HCT116 (cell line): ENCODE measurements at places on chromosomes 13 and 19. TPM values are rescaled to one million over a fixed set of nuclear protein-coding genes. Genes with fewer than 3 reads are reported as not detected.
A peak's percentile ranks its signal among the peaks of the same experiment; 100 is the strongest.

- DNase-seq = no peak
These were observed 7.3 kb downstream of the ANGPTL4 start for GRCh38 chr19:8371011-8371804.

DNA sequence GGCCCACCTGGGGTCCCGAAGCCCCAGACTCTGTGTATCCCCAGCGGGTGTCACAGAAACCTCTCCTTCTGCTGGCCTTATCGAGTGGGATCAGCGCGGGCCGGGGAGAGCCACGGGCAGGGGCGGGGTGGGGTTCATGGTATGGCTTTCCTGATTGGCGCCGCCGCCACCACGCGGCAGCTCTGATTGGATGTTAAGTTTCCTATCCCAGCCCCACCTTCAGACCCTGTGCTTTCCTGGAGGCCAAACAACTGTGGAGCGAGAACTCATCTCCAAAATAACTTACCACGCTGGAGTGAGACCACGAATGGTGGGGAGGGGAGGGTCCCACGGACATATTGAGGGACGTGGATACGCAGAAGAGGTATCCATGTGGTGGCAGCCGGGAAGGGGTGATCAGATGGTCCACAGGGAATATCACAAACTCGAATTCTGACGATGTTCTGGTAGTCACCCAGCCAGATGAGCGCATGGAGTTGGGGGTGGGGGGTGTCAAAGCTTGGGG lies 1.0 kb upstream of the ICAM5 start:
- peak; percentile 74 for DNase-seq

GRCh38 chr13:93975242-93975641 lies 504.2 kb downstream of the DCT start:
- DNase-seq = no peak

- no peak for DNase-seq
These were observed 23.3 kb downstream of the RBM26 start for GRCh38 chr13:79382545-79383275.

- DNase-seq = no peak
These were observed 614 bp downstream of the FXYD3 start for GRCh38 chr19:35116072-35116801.

DNA sequence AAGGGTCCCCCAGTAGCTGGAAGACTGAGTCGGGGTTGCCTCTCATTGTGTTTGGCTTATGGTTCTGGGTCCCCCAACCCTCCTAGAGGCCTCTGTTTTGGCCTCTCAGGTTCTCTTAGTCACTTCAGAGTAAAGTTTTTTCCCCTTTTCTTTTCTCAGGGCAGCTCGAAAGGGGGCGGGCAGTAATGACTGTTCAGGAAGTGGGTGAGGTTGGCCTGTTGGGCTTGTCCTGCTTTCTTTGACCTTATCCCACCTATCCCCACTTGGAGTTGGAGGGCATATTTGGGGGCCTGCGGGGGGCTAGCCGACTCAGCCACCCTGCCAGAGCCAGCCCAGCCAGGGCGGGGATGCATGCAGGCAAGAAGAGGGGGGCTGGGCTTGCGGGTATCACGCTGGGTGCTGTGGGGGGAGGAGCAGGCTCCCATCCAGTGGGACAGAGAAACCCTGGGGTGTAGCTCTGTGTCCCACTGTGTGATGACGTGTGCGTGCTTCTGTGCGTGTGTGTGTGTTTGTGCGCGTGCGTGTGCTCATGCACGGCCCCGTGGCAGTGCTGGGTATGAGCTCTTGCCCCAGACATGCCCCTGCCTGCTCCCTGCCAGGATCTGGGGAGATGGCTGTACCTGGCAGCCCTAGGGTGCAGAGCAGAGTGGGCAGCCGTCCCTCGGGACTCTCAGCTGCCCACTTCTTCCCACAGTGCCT lies 1.4 kb downstream of the CIC start:
- DNase-seq = no peak

GRCh38 chr13:67519356-67519755 lies 289.2 kb upstream of the PCDH9 start:
- DNase-seq = no peak

DNA sequence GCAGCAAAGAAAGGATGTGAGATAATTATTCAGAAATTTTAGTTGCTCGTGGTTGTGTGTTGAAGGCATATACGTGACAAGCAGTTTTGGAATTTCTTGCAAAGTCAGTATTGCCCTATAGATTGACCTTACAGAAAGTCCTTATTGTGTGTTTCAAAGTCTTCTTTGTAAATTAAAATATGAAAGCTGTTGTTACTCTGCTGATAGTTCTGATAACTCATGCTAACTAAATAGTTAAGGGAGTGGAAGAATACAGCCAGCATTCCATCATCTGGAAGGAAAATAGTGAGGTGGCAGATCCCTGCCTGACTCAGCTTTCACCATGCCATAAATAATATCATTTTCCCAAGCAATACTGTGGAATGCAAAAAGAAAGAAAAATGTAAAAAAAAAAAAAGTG lies 27.2 kb downstream of the WASF3 start:
- DNase-seq = no peak

- no peak for DNase-seq
These were observed 8.8 kb upstream of the CLPP start for GRCh38 chr19:6352381-6353165.

- DNase-seq = no peak
These were observed 2.5 kb upstream of the ZMYM2 start for GRCh38 chr13:19955873-19956559.

DNA sequence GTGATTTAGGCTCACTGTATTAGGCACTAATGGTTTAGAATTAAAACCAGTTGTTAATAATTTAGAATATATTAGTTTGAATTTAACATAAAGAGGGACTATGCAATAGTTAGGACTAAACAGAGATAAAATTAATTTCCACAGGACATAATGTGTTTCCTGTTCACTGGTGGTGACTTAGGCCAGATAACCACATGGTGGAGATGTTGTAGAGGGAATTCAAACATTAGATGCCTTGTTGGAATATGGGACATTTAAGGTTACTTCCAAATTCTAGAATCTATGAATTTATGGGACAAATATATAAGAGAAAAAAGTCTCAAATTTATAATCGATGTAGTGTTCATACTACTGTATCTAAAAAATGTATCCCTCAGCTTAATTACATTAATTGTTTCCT lies 615.5 kb upstream of the KLHL1 start:
- DNase-seq = no peak

- no peak for DNase-seq
These were observed 89.4 kb downstream of the DPF1 start for GRCh38 chr19:38134540-38135149.

DNA sequence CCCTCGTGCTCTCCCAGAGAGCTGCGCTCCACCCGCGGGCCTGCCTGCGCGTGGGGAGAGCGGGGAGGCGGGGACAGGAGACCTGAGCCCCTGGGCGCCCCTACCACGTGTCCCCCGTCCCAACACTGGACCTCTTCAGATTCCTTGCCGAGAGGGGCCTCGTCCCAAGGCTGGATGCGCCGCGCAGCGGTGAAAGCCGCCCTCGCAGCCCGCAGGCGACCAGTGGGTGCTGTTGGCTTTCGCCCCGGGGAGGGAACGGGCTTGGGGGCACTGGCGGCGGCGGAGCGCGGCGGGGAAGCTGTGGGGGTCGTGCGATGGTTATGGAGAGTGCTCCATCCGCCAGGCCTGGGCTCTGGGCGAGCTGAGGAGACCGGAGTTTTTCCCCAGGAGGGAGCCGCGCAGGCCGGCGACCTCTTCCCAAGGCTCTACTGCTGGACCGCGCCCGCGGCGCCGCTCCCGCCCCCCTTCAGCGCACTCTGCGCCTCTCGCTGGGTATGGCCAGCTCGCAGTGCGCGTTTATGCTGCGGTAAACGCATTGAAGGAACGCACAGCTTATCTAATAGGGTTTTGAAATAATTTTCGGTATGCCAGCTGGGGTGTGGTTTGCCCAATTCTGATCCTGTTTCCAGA lies 17.2 kb upstream of the RNF17 start:
- DNase-seq = no peak

- no peak for DNase-seq
These were observed 52.9 kb downstream of the SLC7A9 start for GRCh38 chr19:32816555-32817099.

DNA sequence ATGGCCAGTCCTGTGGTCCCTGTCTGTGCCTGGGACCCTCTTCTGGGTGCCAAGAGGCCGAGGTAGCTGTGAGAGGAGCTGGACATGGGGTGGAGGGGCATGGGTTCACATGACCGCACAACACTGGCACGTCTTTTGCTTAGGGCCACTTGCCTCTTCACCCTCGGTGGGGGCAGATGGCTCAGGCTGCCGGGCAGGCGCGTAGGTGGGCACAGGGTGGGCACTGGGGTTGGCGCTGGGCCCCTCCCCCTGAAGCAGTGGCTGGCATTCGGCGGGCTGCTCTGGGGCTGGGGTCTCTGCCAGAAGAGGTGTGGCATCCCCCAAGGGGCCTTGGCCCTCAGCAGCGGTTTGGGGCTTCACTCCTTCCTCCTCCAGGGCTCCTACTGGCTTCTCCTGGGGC lies 8.4 kb downstream of the PALM3 start:
- no peak for DNase-seq

GRCh38 chr19:10155839-10156238 lies 36.1 kb upstream of the EIF3G start:
- no peak for DNase-seq

The FUT6 gene
- not detected for total RNA-seq

The TTYH1 gene
- 0.37 TPM for total RNA-seq

The CLDN10 gene
- not detected for total RNA-seq

The MYPOP gene
- total RNA-seq = 10.8 TPM

The COL4A1 gene
- 0.57 TPM for total RNA-seq

The SLC15A1 gene
- 2.6 TPM for total RNA-seq

The COPE gene
- total RNA-seq = 263 TPM

The AKT2 gene
- total RNA-seq = 141 TPM

The CCDC169 gene
- not detected for total RNA-seq

The IFNL1 gene
- not detected for total RNA-seq

The ZNF611 gene
- 12.2 TPM for total RNA-seq

The EDNRB gene
- total RNA-seq = 0.22 TPM

The ZNF561 gene
- total RNA-seq = 31.3 TPM

The CACNG6 gene
- 0.15 TPM for total RNA-seq

The NLRP11 gene
- total RNA-seq = 0.86 TPM
